ENCODE measurements at places on chromosomes 7 and 10.

GRCh38 chr10:125521721-125522680, 161.0 kb downstream of the TEX36 start:
- no peak for DNase-seq

DNA sequence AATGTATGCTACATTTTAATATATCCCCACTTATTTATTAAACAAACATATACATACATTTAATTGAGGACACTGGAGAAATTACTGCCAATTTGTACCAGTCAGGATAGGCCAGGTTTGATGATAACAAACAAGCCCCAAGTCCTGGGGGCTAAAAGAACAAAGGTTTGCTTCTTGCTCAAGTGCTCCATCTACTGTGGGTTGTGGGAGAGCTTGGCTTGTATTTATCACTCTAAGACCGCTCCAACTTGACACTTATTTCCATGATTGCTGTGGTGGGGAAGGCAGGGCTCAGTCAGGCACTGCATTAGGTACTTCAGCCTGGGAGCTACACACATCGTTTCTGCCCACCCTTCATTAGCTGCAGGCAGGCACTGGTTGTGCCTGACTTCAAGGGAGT, 136.6 kb upstream of the ZNF32 start:
- DNase-seq: no peak

GRCh38 chr7:102079140-102080018, 207.3 kb upstream of the SH2B2 start:
- DNase-seq: no peak

DNA sequence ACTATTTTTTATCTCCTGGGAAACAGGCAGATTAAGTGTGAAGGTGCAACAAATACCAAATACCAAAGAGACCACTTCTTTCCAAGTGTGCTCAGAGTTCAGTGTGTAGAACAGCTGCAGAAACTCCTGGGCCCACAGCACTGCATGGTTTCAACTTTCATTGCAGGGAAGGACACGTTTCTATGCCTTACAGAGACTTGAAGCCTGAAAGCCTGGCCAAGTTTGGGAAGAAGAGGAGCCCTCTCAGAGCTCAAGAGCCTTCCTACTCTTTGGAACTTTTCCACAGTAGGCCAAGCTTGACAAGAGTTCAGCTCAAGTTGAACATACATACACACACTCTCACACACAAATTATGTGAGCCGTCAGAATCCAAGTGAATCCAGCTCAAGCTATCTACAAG, 2.5 kb downstream of the HOXA4 start:
- no peak for DNase-seq

DNA sequence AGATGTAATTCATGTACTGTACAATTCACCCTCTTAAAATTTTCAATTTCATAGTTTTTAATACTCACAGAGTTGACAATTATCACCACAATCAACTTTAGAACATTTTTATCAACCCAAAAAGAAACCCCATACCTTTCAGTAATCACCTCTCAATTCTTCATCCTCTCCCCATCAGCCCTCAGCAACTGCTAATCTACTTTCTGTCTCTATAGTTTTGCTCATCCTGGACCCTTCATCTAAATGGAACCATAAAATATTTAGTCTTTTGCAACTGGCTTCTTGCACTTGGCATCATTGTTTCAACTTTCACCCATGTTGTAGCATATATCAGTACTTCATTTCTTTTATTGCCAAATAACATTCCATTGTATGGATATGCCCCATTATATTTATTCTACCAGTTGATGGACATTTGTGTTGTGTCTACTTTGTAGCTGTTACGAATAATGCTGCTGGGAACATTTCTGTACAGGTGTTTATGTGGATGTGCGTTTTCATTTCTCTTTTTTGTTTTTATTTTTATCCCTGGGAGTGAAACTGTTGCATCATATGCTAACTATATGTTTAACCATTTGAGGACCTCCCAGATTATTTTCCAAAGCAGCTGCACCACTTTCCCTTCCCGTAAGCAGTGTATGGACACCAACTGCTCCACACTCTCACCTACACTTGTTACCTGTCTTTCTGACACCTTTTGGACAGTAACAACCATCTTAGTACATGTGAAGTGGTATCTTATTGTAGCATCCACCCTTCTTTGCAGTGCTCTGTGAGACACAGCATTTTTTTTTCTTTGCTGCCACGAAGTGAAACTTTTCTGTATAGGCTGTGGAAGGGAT, 65.4 kb upstream of the APBB1IP start:
- DNase-seq: no peak

DNA sequence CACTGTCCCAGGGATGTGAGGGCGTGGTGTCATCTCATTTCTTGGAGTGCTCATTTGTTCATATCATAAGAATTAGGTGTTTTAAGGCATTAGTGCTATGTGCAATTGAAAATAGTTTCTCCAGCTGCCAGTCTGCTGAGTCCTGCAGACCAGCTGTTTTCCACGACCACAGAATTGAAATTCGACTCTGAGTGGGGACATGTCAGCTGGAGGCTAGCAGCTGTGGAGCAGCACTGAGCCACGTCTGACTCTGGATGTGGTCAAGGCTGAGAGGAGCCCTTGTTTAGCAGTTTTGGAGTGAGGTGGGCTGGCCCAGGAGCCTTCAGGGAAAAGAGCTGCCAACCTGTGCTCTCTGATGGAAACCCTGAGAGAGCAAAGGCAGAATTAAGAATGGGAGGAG, 156.3 kb upstream of the GRB10 start:
- DNase-seq: no peak

DNA sequence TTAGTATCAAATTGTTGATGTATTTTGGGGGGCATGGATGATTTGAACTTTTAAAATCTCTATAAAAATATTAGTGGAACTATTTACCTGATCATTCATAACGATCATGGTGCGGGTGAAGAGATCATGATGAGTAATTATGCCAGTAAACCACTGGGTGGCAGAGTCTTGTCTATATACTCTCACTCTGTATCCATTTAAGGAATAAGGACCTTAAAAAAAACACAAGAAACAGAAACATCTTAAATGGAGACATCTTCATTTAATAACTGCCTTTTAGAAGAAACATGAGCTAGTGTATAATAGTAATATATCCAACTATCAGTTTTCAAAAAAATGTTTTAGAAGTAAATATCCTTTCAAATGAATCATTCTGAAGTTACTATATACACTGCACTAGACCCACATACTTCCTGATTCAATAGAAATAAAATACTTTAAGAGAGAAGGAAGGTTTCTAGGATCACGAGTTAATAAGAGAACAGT, 84.0 kb downstream of the NRBF2 start:
- no peak for DNase-seq

DNA sequence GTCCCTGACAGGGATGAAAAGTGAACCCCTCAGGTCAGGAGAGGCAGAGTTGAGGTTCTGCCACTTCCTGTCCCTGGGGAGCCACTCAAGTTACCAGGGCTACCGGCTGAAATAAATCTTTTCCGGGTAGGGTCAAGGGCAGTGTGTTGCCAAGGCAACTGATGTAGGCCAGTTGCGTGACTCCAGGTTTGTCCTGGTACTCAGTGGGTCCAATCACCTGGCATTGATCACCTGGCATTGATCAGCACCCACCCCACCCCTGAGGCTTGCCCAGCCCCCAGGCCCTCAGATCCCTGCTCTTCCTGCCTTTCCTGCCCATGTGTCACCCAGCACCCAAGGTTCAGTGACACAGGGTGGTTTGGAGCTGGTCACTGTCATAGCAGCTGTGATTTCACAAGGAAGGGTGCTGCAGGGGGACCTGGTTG, 5.9 kb downstream of the SAP25 start:
- DNase-seq: no peak

All from frontal cortex (tissue), 4 donors.